Spinal cord (tissue), 10 donors: ENCODE measurements at places on chromosomes 3 and 15. TPM values are rescaled to one million over a fixed set of nuclear protein-coding genes. Genes with fewer than 3 reads are reported as not detected.
A peak's percentile ranks its signal among the peaks of the same experiment; 100 is the strongest.

The TICRR gene
- 3.3 TPM for total RNA-seq

The UACA gene
- total RNA-seq, result 188 TPM

The C3orf70 gene
- 26.4 TPM for total RNA-seq

The SEMA6D gene
- total RNA-seq, result 68.8 TPM

The ANKRD63 gene
- not detected for total RNA-seq

The SH2D7 gene
- total RNA-seq, result not detected

DNA sequence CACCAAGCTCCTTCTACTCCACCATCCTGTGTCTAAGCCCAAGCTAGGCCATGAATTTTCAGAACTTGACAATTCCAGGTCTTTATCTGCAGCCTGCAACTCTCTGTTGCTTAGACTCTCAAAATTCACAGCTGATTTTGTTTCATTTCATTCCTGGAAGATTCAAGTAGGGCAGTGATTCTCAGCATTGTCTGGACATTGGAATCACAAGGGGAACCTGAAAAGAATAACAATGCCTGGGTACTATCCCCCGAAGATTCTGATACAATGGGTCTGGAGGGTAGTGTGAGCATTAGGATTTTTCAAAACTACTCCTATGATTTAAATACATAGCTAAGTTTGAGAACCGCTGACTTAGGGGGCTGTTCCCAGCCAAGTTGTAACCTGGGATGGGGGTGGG lies 534.7 kb upstream of the IL12A start:
- no peak for DNase-seq

- DNase-seq, result peak; percentile 38
Observed at GRCh38 chr15:44194323-44195150, 534 bp downstream of the FRMD5 start.

DNA sequence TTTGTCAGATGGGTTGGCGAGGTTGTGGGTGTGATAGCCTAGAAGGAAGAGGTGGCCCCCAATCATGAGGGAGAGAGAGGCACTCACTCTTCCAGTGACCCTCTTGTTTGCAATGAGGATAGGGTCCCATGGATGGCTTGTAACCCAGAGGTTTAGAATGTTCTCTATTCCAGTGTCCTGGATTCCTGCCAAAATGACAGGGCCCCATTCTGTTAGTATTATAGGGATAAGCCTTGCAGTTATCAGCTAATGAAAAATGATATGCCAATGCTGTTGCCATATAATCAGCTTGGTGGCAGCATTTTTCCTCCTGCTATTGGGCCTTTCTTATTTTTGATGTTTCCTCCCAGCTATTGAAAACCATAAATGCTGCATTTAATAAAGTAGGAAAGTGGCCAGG lies 23.3 kb upstream of the SENP7 start:
- no peak for DNase-seq

DNA sequence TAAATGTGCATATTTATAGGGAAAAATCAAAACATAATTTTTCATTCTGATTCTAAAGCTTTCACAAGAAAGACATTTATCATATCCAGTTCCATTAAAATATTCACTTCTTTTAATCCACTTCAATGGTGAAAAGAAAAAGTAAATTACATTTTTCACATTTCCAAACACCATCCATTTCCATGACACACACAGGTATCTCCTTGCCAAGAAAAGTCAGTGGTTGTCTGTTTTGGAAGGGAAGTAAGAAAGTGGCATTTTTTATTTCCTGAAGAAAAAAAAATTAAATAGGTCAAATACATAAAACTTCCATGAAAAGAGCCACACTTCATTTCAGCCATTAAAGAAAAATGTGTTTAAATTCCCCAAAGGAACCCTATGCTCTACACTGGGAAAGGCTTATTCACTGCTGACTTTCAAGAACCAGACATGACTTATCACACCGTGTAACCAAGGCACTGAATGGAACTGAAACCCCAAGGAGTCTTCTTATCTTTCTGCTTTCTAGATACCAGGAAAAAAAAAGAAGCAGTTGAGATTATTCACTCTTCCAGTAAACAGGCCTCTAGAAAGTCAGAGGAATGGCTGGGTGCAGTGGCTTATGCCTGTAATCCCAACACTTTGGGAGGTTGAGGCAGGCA lies 44.5 kb downstream of the OSBPL10 start:
- DNase-seq, result no peak

DNA sequence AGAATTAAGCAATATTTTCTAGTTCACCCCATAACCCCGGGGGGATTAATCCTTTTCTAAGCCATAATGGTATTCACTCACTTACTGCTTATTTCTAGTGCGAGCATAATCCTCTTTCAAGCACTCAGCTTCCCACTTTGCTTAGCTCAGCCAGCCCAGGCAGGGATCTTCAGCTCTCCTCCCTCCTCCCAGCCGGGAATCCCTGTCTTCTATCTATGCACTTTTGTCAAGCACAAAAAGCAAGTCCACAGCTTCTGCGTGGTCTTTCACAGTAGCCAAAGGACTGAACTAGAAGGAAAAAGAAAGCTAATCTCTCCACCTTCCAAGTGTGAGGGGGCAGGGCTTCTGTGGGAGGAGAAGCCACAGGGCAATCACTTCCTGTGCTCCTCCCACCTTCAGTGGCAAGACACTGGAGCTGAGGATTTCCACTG lies 62.8 kb downstream of the PEX5L start:
- DNase-seq, result no peak

DNA sequence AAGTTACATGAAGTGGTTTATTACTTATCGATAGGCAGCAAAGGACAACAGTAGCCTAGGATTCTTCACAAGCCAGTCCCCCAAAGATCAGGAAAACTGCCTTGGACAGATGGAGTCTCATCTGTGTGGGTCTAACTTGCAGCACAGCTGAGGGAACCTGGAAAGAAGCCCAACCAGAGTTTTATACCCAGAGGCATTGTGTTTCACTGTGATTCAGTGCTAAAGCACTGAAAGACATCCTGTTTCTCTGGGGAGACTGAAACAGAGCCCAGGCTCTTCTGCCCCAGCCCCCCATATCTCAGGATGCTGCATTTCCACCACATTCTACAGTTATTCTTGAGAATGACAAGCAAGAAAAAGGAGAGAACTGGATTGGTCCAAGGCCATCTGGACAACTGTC lies 48.2 kb upstream of the PYDC2 start:
- DNase-seq, result peak; percentile 12

DNA sequence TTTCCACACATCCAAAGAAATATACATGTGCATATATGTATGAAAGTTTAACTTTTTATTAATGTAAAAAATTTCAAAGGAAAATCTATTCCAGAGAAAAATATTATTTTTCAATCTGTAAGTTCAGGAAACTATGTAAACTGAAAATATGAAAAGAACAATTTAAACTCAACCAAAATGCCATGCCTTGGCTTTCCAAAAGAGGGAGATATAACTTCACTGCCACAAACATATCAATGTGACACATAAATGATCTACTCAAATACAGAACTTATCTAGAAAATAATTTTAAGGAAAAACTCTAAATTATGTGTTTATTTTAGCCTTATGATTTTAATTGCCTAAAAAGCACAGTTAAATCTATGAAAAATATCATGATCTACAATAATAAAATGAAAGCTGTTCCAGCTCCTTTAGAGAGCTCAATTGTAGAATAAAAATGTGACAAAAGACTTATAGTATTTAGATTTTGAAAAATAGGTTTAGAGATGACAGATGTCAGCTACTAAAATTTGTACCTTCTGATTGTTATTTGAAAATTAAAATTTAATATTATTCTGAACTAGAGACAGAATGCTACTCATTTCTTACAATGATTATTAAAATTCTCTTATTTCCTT lies 94.8 kb downstream of the GBE1 start:
- peak; percentile 54 for DNase-seq

GRCh38 chr3:12999147-13000140 lies 73.8 kb downstream of the IQSEC1 start:
- no peak for DNase-seq

GRCh38 chr15:88834211-88834812 lies 31.1 kb downstream of the ACAN start:
- DNase-seq, result peak; percentile 23

DNA sequence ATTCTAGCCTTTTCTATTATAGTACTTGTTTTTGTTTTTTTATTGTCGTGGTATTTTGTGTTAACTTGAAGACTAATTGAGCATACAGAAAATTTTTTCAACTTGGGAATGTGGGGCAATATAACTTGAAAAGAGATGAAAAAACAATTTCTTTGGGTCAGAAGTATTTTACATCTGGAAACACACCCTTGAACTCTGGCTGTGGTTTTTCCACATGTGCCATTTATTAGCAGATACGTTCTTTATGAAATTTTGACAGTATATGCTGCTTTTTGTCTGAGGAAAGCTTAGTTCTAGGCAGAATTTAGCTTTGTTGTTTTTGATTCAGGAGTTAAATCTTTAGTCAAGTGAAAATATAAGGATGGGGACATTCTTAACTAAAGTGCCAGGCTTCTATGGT lies 44.7 kb downstream of the TCF12 start:
- no peak for DNase-seq

DNA sequence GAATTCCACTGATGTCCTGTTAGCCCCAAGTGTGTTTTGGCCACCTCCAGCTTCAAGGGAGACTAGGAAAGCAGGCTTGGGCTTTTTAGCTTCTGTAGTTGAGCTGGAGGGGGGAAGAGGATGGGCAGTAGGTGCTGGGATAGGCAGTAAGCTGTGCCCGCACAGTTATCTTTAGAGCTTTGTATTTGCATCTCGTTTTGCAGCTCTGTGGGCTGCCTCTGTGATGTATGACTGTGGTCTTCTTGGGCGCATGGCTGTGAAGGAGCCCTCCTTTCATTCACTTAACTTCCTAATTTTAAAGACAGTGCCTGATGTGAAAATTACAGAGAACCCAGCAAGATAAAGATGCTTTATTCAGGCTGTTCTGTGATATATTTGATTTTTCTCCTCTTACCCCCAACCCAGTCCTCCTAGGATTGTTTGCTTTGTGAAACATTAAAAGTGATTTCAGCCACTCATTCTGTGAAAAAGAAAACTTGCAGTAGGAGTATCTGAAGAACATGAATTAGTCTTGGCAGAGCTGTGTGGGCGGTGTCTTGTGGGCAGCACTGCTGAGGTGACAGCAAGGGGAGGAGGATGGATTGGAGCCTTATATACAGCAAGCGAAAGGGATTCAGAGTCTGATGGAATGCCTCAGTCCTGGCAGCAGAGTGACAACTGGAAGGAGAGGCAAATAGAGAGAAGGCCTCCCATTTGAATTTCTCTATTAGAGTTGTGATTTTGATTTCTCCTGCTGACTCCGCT lies 74.3 kb downstream of the LARS2 start:
- no peak for DNase-seq

DNA sequence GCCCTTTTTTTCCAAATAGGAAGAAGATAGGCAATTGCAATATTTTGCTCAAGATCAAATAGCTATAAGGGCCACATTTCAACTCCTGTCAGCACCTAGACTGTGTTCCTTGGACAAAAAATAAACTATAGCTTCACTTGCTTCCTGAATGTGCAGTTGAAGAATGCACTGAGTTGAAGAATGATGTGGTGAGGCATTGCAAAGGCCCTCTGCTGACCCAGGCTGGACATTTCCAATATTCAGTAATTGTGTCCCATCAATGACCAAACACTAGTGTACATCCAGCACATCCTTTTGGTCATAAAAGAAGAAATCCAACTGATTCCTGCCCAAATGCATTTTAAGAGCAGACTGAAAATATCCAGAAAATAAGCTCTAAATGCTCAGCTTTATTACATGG lies 424.8 kb upstream of the TGFBR2 start:
- DNase-seq, result no peak

DNA sequence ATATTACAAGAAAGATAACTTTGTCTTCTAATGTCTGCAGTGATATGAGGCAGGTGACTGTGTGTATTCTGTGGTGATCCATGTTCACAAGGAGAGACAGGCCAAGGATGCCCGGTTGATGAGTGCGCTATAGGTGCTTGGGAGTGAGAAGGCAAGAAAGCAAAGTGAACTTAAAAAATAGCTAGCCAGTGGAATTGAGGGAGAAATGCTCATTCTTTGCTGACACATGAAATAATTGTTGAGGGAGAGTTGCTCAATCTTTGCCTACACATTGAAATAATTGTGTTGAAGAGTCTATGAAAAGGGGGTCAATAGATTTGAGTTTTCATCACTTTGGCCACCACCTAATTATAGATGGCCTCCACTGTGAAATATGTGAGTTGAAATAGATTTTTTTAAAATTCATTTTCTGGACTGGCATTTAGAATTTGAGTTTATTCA lies 156.3 kb downstream of the LPP start:
- no peak for DNase-seq

DNA sequence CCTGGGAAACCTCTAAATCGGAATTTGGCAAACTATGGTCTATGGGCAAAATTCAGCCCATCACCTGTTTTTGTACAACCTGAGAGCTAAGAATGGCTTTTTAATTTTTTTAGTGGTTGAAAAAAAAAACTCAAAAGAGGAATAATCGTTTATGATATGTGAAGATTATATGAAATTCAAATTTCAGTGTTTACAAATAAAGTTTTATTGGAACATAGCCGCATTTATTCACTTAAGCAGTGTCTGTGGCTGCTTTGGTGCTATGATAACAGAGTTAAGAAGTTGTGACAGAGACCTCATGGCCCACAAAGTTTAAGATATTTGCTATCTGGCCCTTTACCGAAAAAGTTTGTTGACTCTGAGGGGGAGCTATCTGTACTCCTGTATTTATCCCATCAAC lies 36.4 kb upstream of the LACTB start:
- no peak for DNase-seq

- DNase-seq, result no peak
Observed at GRCh38 chr3:103787879-103788278, 1353.1 kb downstream of the ZPLD1 start.

- no peak for DNase-seq
Observed at GRCh38 chr3:108494906-108495531, 15.4 kb downstream of the MYH15 start.

DNA sequence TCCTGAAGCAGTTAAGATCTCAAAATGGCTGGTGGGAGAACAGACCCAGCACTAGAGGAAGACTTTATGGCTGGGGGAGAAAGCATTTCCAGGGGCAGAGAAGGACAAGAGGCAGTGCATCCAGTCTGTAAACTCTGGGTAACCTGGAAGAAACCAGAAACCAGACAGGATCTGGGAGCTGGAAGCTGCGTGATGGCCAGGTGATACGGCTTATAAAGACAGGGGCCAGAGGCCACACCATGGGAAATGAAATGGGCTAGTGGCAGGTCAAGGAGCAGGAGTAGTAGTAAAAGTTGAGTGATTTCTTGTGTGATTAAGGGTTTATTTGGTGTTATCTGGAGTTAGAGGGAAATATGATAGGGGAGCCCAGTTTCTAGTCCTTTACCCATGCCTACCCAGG lies 144.7 kb upstream of the ARRDC4 start:
- no peak for DNase-seq

GRCh38 chr3:168876346-168877035 lies 780.8 kb upstream of the GOLIM4 start:
- no peak for DNase-seq

DNA sequence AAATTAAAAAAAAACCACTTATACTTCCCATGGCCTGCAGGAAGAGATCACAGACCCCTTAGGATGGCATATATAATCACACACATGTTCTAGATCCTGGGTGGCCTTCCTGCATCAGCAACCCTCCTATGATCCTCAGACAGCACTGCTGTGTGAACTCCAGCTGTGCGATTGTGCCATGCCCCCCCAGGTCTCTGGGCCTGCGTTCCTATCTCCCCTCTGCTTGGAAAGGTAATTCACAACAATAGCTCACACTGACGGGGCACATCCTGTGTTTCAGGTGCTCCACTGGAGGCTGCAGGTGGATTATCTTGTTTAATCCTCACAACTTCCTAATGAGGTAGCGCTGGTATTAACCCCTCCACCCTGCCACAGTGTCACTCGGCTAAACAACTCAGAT lies 71.2 kb upstream of the GLCE start:
- DNase-seq, result no peak

GRCh38 chr15:100730655-100731266 lies 128.4 kb downstream of the ASB7 start:
- DNase-seq, result no peak

GRCh38 chr3:129599073-129599472 lies 7.4 kb downstream of the PLXND1 start:
- no peak for DNase-seq
